ENCODE measurements at places on chromosomes 16 and 17. TPM values are rescaled to one million over a fixed set of nuclear protein-coding genes. Genes with fewer than 3 reads are reported as not detected.

Gene MEFV
- total RNA-seq, result not detected

Gene IL34
- not detected for total RNA-seq

DNA sequence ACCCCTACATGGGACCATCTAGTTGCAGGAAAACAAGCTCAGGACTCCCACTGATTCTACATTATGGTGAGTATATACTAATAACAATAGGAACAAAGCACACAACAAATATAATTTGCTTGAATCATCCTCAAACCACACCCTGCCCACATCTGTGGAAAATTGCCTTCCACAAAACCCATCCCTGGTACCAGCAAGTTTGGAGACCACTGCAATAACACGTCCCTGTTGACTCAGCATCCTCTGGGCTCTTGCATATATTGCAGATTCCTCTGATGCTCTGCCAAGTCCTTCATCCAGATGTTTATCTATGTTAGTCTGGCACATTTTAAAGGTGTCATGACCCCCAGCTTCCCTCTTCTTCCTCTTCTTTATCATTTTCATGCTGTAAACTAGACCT is 138.4 kb downstream of the PCTP start:
- DNase-seq, result no peak

- DNase-seq, result no peak
Measured at GRCh38 chr16:87506423-87507350, 13.9 kb upstream of the ZCCHC14 start.

Gene CLEC18B
- total RNA-seq, result 6.0 TPM

GRCh38 chr17:65231086-65231485 is 93.9 kb downstream of the RGS9 start:
- DNase-seq, result peak; percentile 49

GRCh38 chr17:49716668-49717364 is 9.1 kb upstream of the SLC35B1 start:
- no peak for DNase-seq

Gene PPY
- not detected for total RNA-seq

Gene SCPEP1
- 25.8 TPM for total RNA-seq

DNA sequence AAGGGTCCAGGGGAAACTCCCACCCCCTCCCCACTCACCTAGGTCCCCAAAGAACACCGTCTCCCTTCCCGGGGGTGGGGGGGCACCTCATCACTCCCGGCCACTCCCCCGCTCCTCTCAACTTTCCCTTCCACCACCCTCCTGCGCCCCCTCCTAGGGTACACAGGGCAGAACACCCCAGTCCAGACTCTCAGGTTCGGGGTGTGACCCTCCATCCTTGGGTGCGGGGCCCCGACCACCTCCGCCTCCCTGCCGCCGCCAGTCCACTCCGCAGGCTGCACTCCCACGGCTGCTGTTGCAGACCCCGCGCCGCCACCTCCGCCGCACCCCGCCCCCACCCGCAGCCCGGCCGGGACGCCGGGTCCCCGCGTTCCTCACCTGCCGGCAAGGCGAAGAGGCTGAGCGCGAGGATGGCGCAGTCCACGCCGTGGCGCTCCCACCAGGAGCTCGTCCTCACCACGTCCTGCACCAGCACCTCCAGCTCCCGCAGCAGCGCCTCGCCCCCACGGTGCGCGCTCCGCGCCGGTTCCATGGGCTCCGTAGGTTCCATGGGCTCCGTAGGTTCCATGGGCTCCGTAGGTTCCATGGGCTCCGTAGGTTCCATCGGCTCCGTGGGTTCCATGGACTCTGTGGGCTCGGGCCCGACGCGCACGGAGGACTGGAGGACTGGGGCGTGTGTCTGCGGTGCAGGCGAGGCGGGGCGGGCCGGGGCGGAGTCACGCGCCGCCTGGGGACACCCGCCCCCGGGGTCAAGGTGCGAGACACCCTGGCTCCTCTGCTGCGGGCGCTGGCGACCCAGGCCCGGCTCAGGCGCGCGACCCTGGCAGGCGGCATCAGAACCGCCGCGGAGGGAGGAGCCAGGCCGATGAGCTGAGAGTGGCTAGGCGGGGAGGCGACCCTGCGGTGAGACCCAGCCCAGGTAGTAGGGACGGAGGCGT is at the start of gene FADS6:
TSS of gene FADS6 (minus strand) at position 660 of the 938 bp plus-strand sequence. CDS start at position 622, 38 bp downstream.
- no peak for DNase-seq

GRCh38 chr17:67246653-67247415 is 1.8 kb upstream of the HELZ start:
- DNase-seq, result no peak

Gene RRN3
- 21.7 TPM for total RNA-seq

GRCh38 chr17:82931699-82932517 is 92.1 kb upstream of the ZNF750 start:
- no peak for DNase-seq

Gene FMNL1
- not detected for total RNA-seq

DNA sequence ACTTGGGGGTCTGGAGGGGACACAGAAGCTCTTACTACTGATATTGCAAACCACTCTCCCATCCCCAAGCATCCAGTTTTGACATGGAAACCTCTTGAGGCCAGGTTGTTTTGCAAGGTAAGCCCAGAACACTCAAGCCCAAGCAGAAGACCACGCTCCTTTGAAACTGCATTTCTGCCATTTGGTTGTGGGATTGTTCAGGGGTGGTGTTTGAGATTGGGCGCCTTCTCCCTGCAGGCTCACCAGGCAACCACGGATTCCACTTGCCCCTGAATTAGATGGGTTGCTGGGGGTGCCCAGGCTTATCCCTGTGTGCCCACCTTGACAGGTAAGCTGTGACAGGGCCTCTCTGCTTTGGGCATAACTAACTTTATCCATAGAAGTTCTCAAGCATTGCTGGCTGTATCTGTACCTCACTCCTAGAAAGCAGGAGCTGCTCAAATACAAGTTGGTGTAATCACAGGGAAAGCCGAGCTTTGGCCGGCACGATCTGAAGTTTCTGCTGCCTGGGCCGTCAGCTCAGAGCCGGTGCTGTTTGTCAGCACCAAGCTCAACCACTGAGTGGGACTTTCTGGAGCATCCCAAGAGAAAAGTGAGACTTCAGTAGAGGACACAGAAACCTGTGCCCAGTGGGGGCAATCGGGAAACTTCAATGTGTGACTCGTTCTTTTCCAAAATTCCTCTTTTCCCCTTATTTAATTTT is 93.6 kb downstream of the CYLD start:
- no peak for DNase-seq

DNA sequence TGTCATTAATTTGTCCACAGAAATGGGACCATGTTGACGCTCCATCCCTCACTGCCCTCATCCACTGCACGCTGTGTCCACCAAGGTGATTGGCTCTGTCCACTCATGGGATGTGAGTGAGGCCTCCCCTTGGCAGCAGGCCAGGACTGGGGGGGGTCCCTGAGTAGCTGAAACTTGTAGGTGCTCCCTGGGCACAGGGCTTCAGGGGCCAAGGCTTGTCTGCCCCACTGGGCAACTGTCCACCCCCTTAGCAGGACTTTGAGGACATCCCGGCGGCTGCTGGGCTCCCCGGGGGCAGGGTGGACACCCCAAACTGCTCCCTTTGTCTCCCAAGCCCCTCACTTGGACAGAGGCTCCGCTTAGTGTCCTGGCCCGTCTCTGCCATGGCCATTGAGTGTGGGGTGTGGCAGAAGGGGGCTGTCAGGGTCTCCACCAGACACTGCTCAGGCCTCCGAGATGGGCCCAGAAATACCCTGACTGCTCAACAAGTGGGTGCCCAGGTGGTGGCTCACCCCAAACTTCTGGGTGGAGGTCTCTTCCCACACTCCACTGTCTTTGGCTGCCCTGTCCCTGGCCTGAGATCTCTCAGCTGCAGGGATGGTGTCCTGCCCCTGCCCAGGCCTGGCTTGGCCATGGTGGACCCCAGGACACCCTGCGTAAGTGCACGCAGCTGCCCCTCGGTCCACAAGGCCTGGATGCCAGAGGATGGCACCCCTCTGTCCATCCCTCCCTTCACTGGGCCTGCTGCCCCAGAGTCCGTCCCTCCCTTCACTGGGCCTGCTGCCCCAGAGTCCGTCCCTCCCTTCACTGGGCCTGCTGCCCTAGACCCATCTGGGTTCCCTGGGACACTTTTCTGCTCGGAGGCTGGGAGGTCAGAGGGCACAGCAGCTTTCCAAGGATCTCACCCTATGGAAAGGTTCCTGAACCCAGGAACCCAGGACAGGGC is 2.9 kb upstream of the RAB40C start:
- DNase-seq, result no peak

DNA sequence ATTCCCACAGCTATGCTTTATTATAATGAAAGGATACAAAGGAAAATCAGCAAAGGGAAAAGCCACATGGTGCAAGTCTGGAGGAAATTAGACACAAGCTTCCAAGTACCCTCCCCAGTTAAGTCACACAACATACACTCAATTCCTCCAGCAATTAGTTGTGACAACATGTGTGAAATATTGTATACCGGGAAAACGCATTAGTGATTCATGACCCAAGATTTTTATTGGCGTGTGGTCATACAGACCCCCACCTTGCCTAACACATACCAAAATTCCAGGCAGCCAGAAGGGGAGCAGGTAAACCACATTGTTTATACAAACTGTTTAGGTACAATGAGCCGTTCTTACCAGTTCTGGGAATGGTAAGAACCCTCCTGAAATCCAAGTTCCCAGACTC is 160.6 kb downstream of the CYB561 start:
- no peak for DNase-seq

DNA sequence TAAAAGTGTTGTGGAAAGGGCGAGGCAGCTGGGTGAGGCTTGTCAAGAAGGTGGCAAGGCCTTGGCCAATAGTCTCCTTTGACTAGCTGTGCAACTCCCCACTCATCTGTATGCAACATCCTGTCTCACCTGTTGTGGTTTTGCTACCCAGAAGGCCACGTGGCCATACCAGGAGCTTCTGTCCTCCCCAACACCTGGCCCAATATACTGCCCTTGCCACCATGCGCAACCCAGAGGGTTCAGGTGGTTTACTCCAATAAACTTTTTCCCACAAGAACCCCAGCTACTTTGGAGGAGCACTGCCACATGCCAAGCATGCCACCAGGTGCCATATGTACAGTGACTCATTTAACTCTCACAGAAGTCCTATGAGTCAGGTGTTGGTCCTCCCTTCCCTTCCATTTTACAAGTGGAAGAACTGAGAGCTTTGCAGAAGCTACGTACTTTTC is 10.2 kb downstream of the MYO19 start:
- DNase-seq, result no peak

- DNase-seq, result no peak
Measured at GRCh38 chr17:44837196-44837595, 7.1 kb upstream of the GJC1 start.

DNA sequence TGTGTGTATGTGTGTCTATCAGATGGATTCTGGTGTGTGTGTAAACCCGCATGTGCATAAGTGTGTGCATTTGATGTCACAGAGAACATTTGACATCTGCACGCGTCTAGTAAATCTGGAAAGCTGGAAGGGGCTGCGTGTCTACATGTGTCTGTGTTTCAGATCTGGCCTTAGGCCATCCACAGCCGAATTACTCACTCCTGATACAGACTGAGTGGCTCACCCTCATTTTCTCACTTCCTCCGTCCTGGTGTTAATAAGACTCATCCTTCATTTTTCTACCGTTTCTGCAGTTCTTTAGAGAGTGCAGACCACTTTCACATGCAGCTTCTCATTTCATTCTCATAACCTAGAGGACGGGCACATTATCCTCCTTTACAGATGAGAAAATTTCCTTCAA is 491.6 kb downstream of the CDH13 start:
- no peak for DNase-seq

Gene NPW
- total RNA-seq, result not detected

Gene ACSM5
- total RNA-seq, result not detected

DNA sequence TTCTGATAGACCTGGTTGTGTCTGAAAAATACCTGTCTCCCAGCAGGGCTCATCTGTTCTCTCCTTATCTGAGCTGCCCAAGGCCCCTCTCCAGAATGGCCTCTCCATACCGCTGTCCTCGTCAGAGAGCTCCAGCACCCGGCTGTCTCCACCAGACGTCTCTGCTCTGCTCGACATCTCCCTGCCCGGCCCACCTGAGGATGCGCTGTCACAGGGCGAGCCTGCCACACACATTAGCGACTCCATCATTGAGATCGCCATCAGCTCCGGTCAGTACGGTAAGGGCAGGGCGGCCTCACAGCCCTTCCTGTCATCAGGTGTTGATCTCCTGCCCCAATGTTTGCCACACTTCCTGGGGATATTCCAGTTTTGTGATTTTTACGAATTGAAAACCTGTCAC is 10.2 kb upstream of the JPT2 start:
- no peak for DNase-seq

Gene CTF1
- 1.1 TPM for total RNA-seq

Gene TAT
- not detected for total RNA-seq

DNA sequence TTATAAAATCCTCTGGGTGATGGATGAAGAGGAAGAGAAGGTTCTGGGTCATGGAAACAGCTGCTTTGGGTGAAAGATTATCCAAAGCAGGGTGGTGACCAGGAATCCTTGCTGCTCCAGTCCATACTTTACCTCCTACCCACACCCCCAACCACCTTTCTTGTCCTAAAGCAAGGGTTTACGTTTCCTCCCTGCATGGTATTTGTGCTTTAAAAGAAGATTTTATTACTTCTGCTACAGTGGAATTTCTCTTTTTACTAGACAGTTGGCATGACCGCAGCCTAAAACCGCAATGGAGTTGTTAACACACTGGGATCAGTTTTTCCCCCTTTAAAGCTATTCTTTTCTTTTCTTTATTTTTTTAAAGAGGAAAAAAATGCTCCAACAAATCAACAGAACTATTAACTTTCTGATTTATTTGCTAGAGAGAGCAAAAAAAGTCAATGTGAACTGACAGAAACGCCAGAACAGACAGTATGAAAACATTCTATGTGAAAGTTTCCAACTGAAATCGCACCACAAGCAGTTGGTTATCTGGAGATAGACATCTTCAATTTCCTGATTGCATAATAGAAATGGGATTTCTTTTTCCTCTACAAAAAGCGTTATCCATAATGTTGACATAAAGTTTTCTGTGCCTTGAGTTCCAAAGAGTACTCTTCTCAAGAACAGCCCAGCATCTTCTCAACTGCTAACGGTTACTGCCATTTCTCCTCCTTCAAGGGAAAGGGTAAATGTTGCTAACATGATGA is 236.0 kb downstream of the IRX3 start:
- DNase-seq, result no peak

Gene ZSCAN10
- total RNA-seq, result not detected

Gene TBC1D24
- 15.8 TPM for total RNA-seq

- no peak for DNase-seq
Measured at GRCh38 chr17:61399131-61400065, at the start of gene TBX2. TBX2 (plus strand) TSS chr17:61399843; CDS start chr17:61400177, 334 bp downstream.

DNA sequence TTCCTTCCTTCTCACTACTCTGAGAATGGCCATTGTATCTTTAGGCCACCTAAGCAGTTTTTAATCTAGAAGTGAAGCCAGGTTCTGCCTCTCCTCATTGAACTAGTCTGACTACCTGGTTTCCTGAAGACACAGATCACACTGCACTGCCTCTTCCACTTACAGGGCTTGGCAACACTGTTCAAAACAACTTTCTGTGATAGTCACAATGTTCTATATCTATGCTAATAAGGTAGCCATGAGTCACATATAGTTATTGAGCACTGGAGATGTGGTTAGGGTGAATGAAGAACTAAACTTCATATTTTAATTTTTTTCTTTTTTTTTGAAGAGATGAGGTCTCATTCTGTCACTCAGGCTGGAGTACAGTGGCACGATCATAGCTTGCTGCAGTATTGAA is 26.9 kb downstream of the RND2 start:
- DNase-seq, result no peak

GRCh38 chr16:12964461-12964860 is 63.1 kb downstream of the SHISA9 start:
- DNase-seq, result no peak
